Karpas-422 (cell line): ENCODE measurements at places on chromosomes 5 and 9. TPM values are rescaled to one million over a fixed set of nuclear protein-coding genes. Genes with fewer than 3 reads are reported as not detected.

- H3K36me3 ChIP-seq, result no peaks in the 10 kb centered on the region
- no peak overlapping the region for H3K4me3 ChIP-seq
- H3K27me3 ChIP-seq, result no peaks in the 10 kb centered on the region
- DNase-seq, result no peak
These were observed 40.2 kb downstream of the NMUR2 start for GRCh38 chr5:152364899-152365298.

GRCh38 chr9:129323376-129323998, 145.4 kb upstream of the IER5L start:
- H3K4me1 ChIP-seq, result peaks cover 11% of the 10 kb centered on the region
- no peaks in the 10 kb centered on the region for H3K36me3 ChIP-seq
- no peaks in the 10 kb centered on the region for H3K27me3 ChIP-seq
- DNase-seq, result no peak
- no peak overlapping the region for H3K27ac ChIP-seq
- no peak overlapping the region for H3K4me3 ChIP-seq

DNA sequence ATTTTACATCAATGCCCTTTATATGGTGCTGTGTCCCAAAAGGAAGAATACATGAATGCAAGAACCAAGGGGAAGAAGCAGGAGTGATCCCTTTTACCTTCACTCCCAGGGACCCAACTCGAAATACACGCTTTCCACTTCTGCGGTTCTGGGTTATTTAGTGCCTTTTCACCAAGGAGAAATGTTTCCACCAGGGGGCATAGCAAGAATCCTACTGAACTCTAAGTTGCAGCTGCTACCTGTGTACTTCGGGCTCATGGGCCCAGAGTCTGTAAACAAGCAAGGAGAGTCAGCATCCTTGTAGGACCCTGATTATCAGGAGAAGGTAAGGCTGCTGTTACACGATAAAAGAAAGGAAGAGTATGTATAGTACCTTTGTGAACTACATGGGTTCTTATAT, 45.7 kb downstream of the DPYSL3 start:
- peak; percentile 80 for DNase-seq
- H3K27ac ChIP-seq, result no peak overlapping the region
- H3K27me3 ChIP-seq, result 0 out of 2 replicates have a peak, but pooled peaks cover 2% of the 10 kb centered on the region
- H3K4me3 ChIP-seq, result no peak overlapping the region
- no peaks in the 10 kb centered on the region for H3K36me3 ChIP-seq

GRCh38 chr5:74103131-74104023, 477.4 kb downstream of the ARHGEF28 start:
- H3K4me3 ChIP-seq, result no peak overlapping the region
- no peaks in the 10 kb centered on the region for H3K4me1 ChIP-seq
- H3K27me3 ChIP-seq, result no peaks in the 10 kb centered on the region
- H3K36me3 ChIP-seq, result no peaks in the 10 kb centered on the region
- no peak for DNase-seq

DNA sequence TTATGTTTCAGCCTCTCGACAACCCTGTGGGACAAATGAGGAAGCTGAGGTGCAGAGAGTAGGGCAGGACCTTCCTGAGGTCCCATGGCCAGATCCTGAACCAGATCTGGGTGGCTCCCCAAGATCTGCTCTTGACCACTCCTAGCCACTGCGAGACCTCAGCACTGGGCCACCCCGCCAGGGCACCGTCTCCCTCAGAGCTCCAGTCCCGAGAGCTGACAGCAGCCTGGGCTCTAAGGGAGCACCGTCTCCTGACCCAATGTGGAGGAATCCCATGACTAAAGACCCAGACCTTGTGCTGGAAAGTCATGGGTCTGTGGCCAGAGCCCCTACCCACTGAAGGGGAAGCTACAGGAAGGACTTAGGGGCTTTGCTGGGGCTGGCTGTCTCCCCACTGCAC, 4.5 kb upstream of the LMX1B start:
- H3K27me3 ChIP-seq, result no peaks in the 10 kb centered on the region
- no peak overlapping the region for H3K4me3 ChIP-seq
- DNase-seq, result no peak
- H3K4me1 ChIP-seq, result no peaks in the 10 kb centered on the region

DNA sequence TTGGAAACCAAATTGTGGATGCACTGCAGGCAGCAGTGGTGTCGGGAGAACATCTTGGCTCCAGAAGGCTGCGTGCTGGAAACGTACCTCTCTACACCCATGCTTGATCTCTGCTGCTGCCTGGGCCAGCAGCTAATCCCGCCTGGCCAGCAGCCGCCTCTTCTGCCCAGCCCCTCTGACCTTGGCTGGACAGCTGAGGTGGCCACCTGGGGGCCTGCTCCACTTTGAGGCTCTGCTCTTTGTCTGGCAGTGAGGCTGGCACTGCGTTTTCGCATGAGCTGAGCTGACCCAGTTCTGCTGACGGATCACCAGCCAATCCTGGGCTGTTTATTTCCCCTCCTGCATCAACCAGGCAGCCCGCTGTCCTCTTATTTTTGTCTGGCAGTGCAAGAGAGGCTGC, 154.9 kb downstream of the TENT4A start:
- no peak overlapping the region for H3K4me3 ChIP-seq
- no peak for DNase-seq
- no peaks in the 10 kb centered on the region for H3K4me1 ChIP-seq
- no peaks in the 10 kb centered on the region for H3K36me3 ChIP-seq
- no peaks in the 10 kb centered on the region for H3K27me3 ChIP-seq

DNA sequence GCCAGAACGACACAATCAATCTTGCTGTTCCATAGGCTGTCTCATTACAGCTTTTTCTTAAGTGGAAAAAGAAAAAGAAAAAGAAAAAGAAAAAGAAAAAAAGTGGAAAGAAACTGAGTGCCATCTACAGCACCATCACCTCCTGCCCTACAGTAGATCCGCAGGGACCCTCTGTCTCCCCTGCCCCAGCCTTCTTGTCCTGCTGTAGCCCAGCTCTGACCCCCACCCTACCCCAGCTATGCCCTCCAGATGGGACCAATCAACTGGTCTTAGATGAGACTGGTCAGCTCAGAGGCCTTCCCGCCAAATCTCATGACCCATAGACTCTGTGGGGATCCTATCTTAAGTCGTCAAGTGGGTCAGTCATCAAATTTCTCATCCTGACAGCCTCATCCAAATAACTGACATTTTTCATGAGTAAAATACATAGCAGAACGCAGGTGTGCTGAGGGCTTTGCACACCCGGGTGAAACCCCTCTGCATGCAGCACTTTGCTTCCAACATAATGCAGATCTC, 34.8 kb downstream of the TSPAN17 start:
- H3K4me1 ChIP-seq, result peaks cover 1% of the 10 kb centered on the region
- no peaks in the 10 kb centered on the region for H3K27me3 ChIP-seq
- H3K36me3 ChIP-seq, result no peaks in the 10 kb centered on the region
- no peak overlapping the region for H3K4me3 ChIP-seq
- DNase-seq, result no peak

- H3K36me3 ChIP-seq, result no peaks in the 10 kb centered on the region
- H3K27ac ChIP-seq, result no peak overlapping the region
- no peak for DNase-seq
- peaks cover 7% of the 10 kb centered on the region for H3K4me1 ChIP-seq
These were observed 5.6 kb downstream of the FER start for GRCh38 chr5:108753331-108753730.

GRCh38 chr5:159386028-159386711, 55.9 kb upstream of the IL12B start:
- no peaks in the 10 kb centered on the region for H3K36me3 ChIP-seq
- no peaks in the 10 kb centered on the region for H3K4me1 ChIP-seq
- no peak for DNase-seq
- H3K27me3 ChIP-seq, result no peaks in the 10 kb centered on the region
- no peak overlapping the region for H3K27ac ChIP-seq
- no peak overlapping the region for H3K4me3 ChIP-seq

DNA sequence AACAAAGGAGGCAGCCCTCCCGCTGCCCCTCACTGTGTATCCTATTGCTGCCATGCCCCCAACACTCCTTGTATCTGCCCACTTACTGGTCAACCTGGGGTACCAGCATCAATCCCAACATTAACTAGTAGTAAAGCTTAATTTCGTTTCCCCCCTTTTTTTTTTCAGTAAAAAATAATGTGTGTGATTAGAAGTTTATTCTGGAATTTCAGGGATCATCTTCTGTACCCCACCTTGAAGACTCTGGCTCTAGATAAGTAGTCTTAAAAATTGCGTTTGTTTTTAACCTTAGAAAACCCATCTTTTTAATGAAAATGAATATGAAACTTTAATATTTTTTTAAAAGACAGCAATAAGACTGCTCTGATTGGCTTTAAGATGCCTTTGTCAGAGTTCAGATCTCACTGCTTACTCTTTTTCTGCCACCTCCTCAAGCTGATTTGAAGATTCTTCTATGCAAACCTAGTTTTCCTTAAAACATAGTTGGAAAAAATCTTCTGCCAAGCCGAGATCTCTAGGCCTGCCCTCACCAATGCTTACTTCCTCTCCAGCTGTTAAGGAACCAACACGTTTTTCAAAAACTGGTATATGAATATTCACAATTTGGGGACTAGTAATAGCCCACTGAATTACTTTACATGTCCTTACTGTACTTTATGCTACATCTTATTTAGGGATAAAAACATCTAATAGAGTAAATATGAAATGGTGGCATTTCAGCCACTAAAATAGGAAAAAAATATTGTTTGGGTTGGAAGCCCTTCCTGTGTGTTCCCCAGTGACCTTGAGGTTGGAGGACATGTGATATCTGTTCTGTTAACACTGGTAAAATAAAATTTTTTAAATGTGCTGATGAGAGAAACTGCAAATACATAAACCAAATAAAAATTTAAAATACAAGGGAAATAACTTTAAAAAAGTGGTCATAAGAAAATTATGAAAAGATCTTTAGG, 4.0 kb upstream of the RHOBTB3 start:
- no peak overlapping the region for H3K4me3 ChIP-seq
- no peak for DNase-seq
- H3K27ac ChIP-seq, result no peak overlapping the region
- H3K27me3 ChIP-seq, result no peaks in the 10 kb centered on the region
- H3K4me1 ChIP-seq, result peaks cover 15% of the 10 kb centered on the region; the same call in 1 of the 2 replicates

GRCh38 chr5:180109920-180110319, 38.4 kb upstream of the RNF130 start:
- no peak overlapping the region for H3K27ac ChIP-seq
- DNase-seq, result no peak
- H3K36me3 ChIP-seq, result no peaks in the 10 kb centered on the region
- H3K27me3 ChIP-seq, result no peaks in the 10 kb centered on the region
- H3K4me3 ChIP-seq, result no peak overlapping the region

- H3K27ac ChIP-seq, result no peak overlapping the region
- DNase-seq, result no peak
- H3K36me3 ChIP-seq, result no peaks in the 10 kb centered on the region
- peaks cover 8% of the 10 kb centered on the region for H3K4me1 ChIP-seq
These were observed 145.2 kb downstream of the RORB start for GRCh38 chr9:74642376-74642775.

- no peak overlapping the region for H3K4me3 ChIP-seq
- H3K27ac ChIP-seq, result peak overlapping the region; percentile 18; the same call in 1 of the 2 replicates
- H3K4me1 ChIP-seq, result peaks cover 15% of the 10 kb centered on the region
- no peaks in the 10 kb centered on the region; the same call in 1 of the 2 replicates for H3K36me3 ChIP-seq
- DNase-seq, result no peak
These were observed 10.5 kb downstream of the LNPEP start for GRCh38 chr5:96946381-96946780.

DNA sequence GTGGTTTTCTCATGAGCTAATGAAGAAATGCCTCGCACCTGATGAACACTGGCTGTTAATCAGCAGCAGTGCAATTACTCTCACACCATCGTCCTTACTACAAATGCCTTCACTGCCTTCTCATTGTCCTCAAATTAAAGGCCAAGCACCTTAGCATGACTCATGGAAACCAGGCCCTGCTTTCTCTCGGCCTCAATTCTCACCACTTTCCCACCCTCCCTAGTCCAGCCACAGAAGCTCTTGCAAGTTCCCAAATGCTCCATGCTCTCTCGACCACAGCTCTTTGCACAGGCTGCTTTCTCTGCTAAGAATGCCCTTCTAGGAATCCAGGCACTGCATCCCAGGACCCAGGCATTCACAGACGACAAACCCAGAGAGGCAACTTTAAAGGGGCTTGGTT, 94.6 kb upstream of the KLF4 start:
- DNase-seq, result no peak
- H3K4me3 ChIP-seq, result no peak overlapping the region
- no peak overlapping the region for H3K27ac ChIP-seq
- no peaks in the 10 kb centered on the region for H3K36me3 ChIP-seq

ANKS6 gene
- 18.0 and 26.4 TPM in 2 replicates for total RNA-seq

PCDHGA6 gene
- total RNA-seq, result 10.9 and 14.5 TPM in 2 replicates

SPINK5 gene
- total RNA-seq, result not detected in 2 replicates
